Naive thymus-derived CD4-positive, alpha-beta T cell (primary cell): ENCODE measurements at places on chromosomes 4 and X. TPM values are rescaled to one million over a fixed set of nuclear protein-coding genes. Genes with fewer than 3 reads are reported as not detected.

DNA sequence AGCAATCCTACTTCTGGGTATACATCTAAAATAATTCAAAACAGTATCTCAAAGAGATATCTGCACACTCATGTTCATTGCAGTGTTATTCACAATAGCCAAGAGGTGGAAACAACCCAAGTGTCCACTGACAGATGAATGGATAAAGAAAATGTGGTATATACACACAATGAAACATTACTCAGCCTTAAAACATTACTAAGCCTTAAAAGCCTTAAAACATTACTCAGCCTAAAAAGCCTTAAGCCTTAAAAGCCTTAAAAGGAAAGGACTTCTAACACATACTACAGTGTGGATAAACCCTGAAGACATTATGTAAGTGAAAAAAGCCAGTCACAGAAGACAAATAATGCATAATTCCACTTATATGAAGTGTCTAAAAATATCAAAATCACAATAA lies 40.3 kb upstream of the TFDP3 start:
- no peaks in the 10 kb centered on the region for H3K27me3 ChIP-seq
- no peak overlapping the region for H3K4me3 ChIP-seq
- H3K4me1 ChIP-seq = no peaks in the 10 kb centered on the region
- no peak overlapping the region for H3K27ac ChIP-seq
- no peaks in the 10 kb centered on the region for H3K36me3 ChIP-seq
- DNase-seq = no peak

- no peaks in the 10 kb centered on the region for H3K36me3 ChIP-seq
- no peak for DNase-seq
- no peak overlapping the region for H3K4me3 ChIP-seq
- no peak overlapping the region for H3K27ac ChIP-seq
- H3K4me1 ChIP-seq = no peaks in the 10 kb centered on the region
- no peaks in the 10 kb centered on the region for H3K27me3 ChIP-seq
These were observed 27.4 kb downstream of the RNF212 start for GRCh38 chr4:1086011-1086410.

GRCh38 chr4:56619160-56619559 lies 61.9 kb downstream of the HOPX start:
- H3K27ac ChIP-seq = no peak overlapping the region
- no peaks in the 10 kb centered on the region for H3K27me3 ChIP-seq
- no peaks in the 10 kb centered on the region for H3K4me1 ChIP-seq
- no peak overlapping the region for H3K4me3 ChIP-seq

DNA sequence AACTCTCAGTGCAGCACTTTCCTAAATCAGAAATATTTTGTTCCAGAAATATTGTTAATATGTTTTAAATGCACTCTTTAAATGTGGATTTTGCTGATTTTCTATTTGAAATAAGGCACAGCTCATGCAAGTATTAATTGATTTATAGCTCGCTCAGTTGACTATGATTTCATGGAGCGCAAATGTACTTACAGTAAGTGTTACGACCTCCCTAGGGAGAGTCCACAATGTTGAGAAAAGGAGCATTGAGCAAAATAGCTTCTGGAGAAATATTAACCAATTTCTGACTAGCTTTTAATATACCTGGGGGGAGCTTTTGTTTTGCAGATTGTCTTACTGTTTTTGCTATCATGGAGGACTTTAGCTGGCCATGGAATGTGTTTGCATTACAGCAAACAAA lies 1687.5 kb downstream of the STIM2 start:
- H3K4me1 ChIP-seq = no peaks in the 10 kb centered on the region
- no peak overlapping the region for H3K27ac ChIP-seq
- no peak for DNase-seq
- H3K4me3 ChIP-seq = no peak overlapping the region
- H3K27me3 ChIP-seq = no peaks in the 10 kb centered on the region

ATP8A1 gene
- 48.5 TPM for total RNA-seq

PWWP3B gene
- total RNA-seq = not detected

F8A3 gene
- 0.84 TPM for total RNA-seq

SRD5A3 gene
- 1.9 TPM for total RNA-seq

SPANXA1 gene
- not detected for total RNA-seq

PCDH10 gene
- not detected for total RNA-seq
